ENCODE measurements at places on chromosomes 16 and 17. TPM values are rescaled to one million over a fixed set of nuclear protein-coding genes. Genes with fewer than 3 reads are reported as not detected.

The HBM gene
- not detected for polyA plus RNA-seq

The GPR142 gene
- polyA plus RNA-seq: not detected

The DOC2A gene
- not detected for polyA plus RNA-seq

The JPH3 gene
- not detected for polyA plus RNA-seq

The SULT1A3 gene
- 4.8 TPM for polyA plus RNA-seq

The TNFSF12 gene
- polyA plus RNA-seq: 14.0 TPM

The ABCC12 gene
- polyA plus RNA-seq: not detected

The PIK3R5 gene
- not detected for polyA plus RNA-seq

The CPHXL2 gene
- polyA plus RNA-seq: not detected

The SPOP gene
- 66.0 TPM for polyA plus RNA-seq

The KRTAP1-5 gene
- polyA plus RNA-seq: 134 TPM

The PHKG2 gene
- 15.7 TPM for polyA plus RNA-seq

The KRTAP3-1 gene
- not detected for polyA plus RNA-seq

The SLC38A7 gene
- 19.2 TPM for polyA plus RNA-seq

The LGALS9 gene
- 4.1 TPM for polyA plus RNA-seq

DNA sequence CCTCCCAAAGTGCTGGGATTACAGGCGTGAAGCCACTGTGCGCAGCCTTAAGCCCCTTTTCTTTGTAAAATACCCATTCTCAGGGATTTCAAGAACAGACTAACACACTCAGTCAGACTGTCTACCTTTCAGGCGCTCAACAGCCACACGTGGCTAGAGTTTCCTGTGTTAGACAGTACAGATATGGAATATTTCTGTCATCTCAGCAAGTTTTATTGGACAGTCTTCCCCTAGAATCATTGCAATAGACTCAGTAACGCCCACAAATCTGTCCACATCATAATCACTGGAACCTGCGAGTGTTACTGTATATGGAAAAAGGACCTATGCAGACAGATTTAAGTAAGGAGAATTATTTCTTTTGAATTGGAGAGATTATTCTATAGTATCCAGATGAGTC, 160.5 kb downstream of the RBFOX1 start:
- no peak for DNase-seq

GRCh38 chr17:79988185-79988971, 47.3 kb downstream of the TBC1D16 start:
- DNase-seq: peak; percentile 92

DNA sequence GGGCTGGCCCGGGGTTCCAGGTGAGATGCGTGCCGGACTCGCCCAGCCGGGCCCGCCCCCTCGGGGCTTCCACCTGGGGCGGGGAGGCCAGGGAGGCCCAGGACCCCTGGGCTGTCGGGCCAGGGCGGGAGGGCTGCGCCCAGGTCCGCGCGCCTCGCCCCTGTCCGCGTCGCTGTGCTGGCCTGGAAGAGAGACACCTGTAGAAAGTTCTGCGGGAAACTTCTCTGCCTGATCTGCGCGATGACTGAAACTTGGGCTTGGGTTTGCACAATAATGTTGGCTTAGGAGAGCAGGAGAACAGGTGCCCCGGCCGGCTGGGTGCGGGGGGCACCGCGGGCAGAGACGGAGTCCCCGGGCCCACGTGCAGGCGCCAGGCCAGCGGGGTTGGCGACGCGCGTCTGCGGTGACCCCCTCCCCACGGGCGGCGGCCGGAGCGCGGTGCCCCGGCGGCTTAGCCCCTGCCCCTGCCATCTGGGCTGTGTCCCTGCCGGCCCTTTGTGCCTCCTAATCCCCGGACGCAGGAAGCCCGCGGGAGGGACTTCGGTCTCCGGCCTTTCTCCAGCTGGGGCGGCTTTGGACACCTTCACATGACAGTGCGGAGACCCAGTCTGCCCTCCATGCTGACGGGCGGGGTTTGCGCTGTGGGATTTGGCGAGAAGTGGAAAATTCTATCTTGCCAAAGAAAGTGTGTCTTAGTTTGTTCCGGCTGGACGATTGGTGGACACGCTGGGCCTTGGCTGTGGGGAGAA, 483 bp downstream of the LLGL2 start:
- DNase-seq: no peak

DNA sequence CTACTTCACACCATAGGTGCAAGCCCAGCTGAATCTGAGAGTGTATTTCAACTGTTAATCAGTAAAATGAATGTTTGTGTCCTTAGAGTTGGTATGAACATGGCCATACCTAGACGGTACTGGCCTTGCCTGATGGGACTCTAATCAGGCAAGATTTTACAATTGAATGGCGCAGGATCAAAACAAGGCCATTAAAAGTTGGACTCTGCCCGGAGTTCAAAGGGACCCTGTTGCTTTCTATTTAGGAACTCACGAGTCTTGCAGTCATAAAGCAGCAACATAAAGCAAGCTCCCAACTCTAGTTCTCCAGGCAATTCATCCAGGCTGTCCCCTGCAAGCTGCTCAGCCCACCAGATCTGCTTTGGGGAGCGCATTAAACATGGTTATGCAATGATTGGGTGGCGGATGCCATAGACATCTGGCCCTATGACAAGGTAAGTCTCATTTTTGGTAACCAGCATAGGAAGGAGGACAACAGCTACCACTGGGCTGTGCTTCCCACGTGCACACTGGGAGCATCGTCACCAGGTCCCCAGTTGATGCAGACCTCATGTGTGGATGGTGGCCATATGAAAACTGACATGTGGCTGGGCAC, 8.8 kb downstream of the TMEM186 start:
- no peak for DNase-seq

GRCh38 chr17:56987283-56987834, 9.4 kb downstream of the SCPEP1 start:
- no peak for DNase-seq

GRCh38 chr16:87051526-87052320, 265.5 kb downstream of the C16orf95 start:
- no peak for DNase-seq

GRCh38 chr17:76014100-76014924, 12.8 kb downstream of the EVPL start:
- peak; percentile 79 for DNase-seq

DNA sequence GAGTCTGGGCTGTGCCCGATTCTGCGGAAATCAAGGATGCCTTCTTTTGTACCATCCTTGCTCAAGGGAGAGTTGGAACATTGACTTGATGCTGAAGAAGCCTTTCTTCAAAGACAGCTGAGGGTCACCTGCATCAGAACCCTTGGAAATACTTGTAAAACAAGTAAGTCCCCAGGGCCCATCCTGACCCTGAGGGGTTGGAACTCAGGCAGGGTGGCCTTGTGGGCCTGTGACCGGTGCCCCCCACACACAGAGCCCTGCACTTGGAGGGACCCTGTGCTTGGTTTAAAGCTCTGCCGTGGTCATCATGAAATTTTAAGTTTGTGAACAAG, 56.9 kb downstream of the WIPI1 start:
- no peak for DNase-seq

GRCh38 chr17:48445248-48445620, 15.2 kb upstream of the SKAP1 start:
- DNase-seq: no peak

- DNase-seq: no peak
Measured at GRCh38 chr17:27349540-27350021, 55.7 kb downstream of the WSB1 start.

DNA sequence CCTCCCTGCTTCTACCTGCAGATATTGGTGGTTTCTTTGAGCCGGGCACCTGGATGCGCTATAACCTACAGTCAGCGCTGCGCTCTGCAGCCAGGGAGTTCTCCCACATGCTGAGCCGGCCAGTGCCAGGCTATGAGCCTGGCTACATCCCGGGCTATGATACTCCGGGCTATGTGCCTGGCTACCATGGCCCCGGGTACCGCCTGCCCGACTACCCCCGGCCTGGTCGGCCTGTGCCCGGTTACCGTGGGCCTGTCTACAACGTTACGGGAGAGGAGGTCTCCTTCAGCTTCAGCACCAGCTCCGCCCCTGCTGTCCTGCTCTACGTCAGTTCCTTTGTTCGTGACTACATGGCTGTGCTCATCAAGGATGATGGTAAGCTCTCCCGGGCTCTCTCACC, 13.2 kb downstream of the CNTNAP1 start:
- no peak for DNase-seq

- DNase-seq: peak; percentile 67
Measured at GRCh38 chr16:3458278-3458851, 14.9 kb downstream of the NAA60 start.

DNA sequence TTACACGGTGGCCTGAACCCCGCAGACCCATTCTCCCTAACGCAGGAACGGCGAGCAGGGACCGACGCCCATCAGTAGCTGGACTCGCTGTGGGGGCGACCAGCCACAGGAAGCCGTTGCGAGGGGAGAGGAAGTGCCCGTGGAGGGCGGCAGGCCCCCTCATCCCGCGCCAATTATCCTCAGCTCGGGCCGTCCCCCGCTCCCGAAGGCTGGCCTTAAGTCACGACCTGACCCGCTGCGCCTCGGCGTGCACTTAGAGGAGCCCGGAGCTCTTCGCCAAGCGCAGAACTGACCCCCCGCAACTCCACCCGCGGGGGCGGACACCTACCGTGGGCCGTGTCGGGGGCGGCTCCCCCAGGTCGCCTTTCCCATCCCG, 401 bp downstream of the ARL16 start:
- DNase-seq: peak; percentile 55

DNA sequence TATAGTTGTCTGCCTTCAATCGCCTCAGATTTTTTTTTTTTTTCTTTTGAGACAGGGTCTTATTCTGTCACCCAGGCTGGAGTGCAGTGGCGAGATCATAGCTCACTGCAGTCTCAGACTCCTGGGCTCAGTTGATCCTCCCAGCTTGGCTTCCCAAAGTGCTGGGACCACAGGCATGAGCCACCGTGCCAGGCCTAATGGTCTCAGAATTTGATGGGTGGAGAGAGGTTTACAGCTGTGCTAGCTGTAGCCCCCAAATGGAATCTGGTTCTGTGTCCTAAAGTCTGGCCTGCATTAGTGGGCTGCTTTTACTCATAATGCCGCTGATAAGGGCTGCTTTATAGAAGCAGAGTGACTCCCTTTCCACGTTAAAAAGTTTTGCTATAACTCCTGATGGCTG, 5.1 kb downstream of the ZNRF1 start:
- no peak for DNase-seq

- DNase-seq: no peak
Measured at GRCh38 chr16:82150549-82150948, 19.5 kb downstream of the MPHOSPH6 start.

DNA sequence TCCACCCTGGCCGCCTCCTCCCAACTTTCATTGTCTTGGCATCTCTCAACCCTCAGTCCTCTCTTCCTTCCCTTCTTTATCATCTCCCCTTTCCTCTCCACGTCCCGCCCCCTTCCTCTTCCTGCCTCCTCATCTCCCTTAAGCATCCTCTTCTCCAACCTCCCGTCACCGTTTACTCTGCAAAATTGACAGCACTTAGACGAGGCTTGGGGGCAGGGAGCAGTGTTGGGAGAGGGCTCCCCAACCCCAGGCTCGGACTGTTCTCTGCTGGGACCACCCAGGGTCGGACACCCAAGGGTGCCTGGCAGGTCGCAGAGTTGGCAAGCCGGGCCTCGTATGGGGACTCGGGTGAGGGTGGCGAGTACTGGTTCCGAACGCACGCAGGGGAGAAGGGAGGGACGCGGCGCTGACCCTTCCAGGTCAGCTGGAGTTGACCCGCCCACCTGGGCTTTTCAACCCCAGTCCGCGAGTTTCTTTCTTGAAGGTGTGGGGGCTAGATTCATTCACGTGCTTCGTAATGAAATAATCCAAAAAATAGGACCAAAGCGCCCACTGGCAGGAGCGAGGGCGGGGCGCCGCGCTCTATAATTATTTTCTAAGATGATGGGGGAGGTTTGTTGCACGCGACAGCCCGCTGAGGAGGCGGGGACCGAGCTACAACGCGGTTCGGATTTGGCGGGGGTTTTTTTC, 775 bp upstream of the PAGR1 start:
- DNase-seq: peak; percentile 42

DNA sequence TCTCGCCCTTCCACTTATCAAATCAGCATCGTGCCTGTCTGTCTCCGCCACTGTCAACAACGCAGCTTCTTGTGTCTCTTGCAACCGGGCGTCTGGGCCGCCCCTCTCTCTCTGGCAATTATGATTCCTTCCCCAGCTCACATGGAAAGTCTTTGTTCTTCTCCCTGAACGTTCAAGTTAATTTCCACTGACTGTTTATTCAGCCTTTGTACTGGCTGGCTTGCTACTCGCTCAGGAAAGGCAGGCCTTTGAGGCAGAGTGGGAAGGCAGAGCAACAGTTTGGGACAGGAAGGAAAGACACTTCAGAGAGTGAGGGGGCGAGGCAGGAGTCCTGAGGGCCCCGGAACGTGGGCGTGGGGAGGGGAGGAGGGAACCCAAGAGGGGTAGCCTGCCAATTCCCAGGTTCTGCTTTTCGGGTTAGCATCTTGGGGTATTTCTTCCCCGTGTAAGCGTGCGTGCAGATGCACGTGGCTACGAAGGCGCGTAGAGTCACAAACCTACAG, 50.8 kb downstream of the AKAP1 start:
- no peak for DNase-seq

DNA sequence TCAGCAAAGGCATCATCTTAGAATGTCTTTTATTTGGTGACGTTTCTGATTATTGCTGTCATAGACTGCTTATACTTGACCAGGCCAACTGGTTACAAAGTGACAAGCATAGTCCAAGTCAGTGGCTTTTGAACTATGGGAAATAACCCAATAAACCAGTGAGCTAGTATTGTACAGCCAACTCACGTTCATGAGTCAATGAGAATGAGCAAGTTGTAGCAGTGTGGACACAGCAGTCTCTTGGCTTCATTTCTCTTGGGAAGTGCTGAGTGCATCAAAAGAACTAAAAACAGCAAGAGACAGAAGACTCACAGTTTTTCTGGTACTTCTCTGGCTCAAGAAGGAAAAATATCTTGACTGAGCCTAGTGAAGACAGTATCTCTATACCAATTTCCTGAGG, 36.9 kb upstream of the CRISPLD2 start:
- DNase-seq: peak; percentile 58

Measured in GM23248 (cell line).